ENCODE measurements at places on chromosomes 2 and 18. TPM values are rescaled to one million over a fixed set of nuclear protein-coding genes. Genes with fewer than 3 reads are reported as not detected.

Gene CLEC4F
- polyA plus RNA-seq: 6.8 TPM

Gene GREB1
- not detected for polyA plus RNA-seq

Gene CTIF
- 1.2 TPM for polyA plus RNA-seq

Gene MAL
- not detected for polyA plus RNA-seq

Gene SH3YL1
- polyA plus RNA-seq: 2.4 TPM

Gene OLA1
- 71.9 TPM for polyA plus RNA-seq

Gene SNORC
- not detected for polyA plus RNA-seq

- DNase-seq: no peak
Observed at GRCh38 chr18:24089076-24089475, 49.8 kb upstream of the CABYR start.

- no peak for DNase-seq
Observed at GRCh38 chr2:88697370-88698026, 6.0 kb downstream of the RPIA start.

DNA sequence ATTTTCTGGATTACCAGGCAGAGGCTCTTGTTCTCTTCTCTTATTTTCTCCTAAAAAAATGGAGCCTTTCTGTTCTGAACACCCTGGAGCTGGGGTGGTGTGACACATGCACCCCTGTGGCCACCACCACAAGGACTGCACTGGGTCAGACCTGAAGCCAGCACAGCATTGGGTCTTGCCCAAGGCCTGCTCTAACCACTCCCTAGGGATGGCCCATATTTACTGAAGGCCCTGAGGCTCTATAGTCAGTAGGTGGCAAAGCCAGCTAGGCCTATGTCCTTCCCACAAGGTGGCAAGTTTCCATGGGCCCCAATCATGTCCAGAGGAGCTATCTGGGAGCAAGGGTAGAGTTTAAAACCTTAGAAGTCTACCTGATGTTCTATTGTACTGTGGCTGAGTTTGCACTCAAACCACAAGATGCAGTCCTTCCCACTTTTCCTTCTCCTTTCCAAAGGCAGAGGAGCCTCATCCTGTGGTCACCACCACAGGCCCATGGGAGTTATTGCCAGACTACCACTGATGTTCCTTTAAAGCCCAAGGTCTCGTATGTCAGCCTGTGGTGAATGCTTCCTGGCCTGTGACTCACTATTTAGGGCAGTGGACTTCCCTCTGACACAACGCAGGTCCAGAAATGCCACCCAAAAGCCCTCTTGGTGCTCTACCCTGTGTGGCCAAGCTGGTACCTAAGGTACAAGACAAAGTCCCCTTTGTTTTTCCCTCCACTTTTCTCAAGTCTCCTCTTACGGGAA, 15.0 kb upstream of the FMNL2 start:
- no peak for DNase-seq

DNA sequence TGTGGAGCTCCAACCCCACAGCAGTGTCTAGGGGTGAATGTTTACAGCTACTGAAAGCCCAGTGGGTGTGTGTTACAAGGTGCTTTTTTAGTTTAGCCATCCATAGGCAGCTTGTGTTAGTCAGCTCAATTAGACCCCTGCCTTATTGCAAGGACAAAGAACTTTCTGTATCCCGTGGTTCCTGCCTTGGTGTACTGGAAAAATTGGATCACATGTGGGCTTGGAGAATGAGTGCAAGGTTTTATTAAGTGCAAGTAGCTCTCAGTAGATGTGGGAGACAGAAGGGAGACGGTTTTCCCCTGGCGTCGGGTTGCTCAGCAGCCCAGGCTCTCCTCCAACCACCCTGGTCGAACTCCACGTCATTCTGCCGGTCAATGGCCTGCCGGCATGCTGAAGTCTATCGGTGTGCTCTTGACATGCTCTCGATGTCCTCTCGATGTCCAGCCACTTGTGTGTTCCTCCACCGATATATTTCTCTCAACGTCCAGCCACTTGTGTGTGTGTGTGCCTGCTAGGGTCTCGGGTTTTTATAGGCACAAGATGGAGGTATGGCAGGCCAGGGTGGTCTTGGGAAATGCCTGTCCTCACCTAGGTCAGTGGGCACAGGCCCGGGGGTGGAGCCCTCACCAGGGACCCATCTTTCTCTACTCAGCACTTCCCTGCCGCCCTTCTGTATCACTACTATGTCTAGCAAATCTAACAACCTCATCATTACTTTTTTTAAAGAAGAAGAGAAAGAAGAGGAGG, 13.8 kb downstream of the FANCL start:
- no peak for DNase-seq

DNA sequence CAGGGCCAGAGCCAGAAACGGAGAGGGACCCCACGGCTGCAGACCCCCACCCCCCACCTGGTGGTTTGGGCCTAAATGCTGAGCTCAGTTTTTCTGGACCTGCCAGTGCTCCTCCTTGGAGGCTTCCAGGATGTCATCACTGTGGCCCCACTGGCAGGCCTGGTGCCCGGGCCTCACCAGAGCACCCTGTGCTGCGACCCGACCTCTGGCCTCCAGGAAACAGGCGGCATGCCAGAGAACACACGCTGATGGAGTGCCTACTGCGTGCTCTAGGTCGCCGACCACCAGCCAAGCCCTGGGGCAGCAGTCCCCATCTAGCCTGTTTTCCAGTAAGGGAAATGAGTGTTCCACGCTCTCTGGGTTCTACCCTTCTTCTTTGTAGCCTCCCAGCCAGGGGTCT, 33.8 kb downstream of the HS6ST1 start:
- DNase-seq: no peak

GRCh38 chr18:26228562-26229260, 2.5 kb downstream of the TAF4B start:
- no peak for DNase-seq

DNA sequence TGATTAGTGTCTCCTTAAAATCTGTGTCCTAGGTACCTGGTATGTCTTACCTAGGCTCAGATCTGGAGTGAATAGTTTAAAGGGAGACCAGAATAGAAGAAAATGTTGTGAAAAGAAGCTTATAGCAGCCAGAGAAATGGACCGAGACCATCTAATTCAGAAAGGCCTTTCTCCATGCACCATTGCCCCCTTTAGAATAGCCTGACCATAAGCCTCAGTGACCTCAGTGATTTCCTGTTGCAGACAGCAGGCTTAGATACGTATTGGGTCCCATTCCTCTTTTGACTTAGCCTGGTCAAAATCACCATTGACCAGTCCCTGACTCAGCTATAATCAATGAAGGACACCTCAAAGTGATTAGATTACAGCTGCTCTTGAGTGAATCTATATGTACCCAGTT, 690.7 kb upstream of the KLHL29 start:
- DNase-seq: no peak

GRCh38 chr2:9991829-9992273, 40.4 kb downstream of the GRHL1 start:
- peak; percentile 49 for DNase-seq

GRCh38 chr18:37553633-37554398, 11.8 kb downstream of the CELF4 start:
- DNase-seq: no peak

DNA sequence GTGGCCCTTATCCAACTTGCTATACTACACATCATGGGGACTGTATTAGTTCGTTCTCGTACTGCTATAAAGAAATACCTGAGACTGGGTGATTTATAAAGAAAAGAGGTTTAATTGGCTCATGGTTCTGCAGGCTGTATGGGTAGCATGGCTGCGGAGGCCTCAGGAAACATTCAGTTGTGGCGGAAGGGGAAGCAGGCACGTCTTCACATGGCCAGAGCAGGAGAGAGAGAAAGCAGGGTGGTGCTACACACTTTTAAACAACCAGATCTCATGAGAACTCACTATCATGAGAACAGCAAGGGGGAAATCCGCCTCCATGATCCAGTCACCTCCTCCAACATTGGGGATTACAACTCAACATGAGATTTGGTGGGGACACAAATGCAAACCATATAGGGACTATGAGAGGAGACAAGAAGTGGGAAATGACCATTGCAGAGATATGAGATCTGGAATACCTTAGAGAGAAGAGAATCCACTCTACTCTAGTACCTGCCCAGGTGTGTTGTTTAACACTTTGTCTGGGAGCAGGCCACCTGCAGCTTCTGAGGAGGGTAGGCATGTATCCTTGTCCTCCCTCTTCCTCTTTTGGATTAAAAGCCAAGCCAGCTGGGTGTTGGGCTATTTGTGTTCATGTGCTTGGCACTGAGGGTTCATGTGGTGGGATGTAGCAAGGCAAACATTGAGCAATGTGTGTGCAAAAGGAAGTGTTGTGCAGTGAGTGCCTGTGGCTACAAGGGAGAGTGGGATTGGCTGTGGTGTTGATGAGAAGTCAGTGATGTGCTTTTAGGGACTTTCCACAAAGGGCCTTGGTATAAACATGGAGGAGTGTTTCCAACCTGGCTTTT, 22.8 kb downstream of the TTLL4 start:
- peak; percentile 98 for DNase-seq

GRCh38 chr2:204544961-204545860, at the start of gene PARD3B:
TSS of gene PARD3B (plus strand) at chr2:204545475. CDS start at chr2:204546000, 525 bp downstream.
- DNase-seq: no peak

GRCh38 chr2:181123798-181124231, 143.4 kb downstream of the UBE2E3 start:
- no peak for DNase-seq

- no peak for DNase-seq
Observed at GRCh38 chr2:149766339-149766738, 178.8 kb upstream of the MMADHC start.

GRCh38 chr2:145625111-145625510, 1105.2 kb upstream of the ZEB2 start:
- no peak for DNase-seq

DNA sequence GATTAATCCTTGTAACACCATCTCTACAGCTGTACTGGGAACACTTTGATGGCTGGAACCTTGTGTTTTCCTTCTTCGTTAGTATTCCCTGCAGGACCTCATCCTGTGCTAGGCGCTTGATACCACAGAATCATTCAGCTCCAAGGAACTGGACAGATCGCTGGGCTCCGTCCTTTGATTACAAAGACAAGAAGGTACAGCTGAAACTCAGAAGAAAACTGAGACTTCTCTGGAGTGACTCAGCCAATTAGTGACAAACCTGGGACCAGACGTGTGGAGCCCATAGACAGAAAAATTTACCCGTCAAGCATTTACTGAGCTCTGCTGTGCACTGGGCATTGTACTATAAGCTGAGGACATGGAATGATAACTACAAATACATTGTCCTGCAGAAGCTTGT, 67.3 kb downstream of the NCKAP5 start:
- DNase-seq: no peak

- DNase-seq: no peak
Observed at GRCh38 chr2:122390406-122390805, 635.0 kb downstream of the TSN start.

DNA sequence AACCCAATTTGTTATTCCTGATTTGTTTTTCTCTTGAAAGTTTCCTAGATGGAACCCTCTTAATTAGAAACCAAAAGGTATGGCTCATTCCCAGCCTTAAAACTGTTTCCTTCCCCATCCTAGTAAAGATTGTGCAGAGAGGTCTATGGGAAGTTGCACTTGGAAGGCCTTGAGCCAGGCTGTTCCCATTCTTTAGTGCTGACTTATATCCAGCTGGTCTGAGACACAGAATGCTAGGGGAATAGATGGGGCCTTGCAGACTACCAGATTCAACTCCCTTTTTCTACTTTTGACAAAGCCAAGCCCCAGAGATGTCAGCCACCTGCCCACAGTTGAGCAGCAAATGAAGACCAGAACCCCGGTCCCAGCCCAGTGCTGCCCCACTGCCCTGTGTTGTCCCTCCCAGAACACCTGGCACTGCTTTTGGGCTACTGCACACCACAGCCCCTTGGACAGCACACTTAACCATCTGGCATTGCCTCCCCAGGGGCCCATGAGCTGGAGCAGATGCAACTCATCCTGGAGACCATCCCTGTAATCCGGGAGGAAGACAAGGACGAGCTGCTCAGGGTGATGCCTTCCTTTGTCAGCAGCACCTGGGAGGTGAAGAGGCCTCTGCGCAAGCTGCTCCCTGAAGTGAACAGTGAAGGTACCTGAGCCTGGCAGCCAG, 98.2 kb downstream of the MRO start:
- no peak for DNase-seq

All from CD14-positive monocyte (primary cell).